CD8-positive, alpha-beta memory T cell (primary cell): ENCODE measurements at places on chromosomes 6 and 20. TPM values are rescaled to one million over a fixed set of nuclear protein-coding genes. Genes with fewer than 3 reads are reported as not detected.

BMP7 gene
- total RNA-seq = not detected

C20orf202 gene
- not detected for total RNA-seq

- H3K27ac ChIP-seq = no peak overlapping the region
- no peak overlapping the region for H3K4me3 ChIP-seq
- H3K4me1 ChIP-seq = no peaks in the 10 kb centered on the region
Observed at GRCh38 chr20:17520583-17520982, 10.6 kb downstream of the BFSP1 start.

- no peak overlapping the region for H3K4me3 ChIP-seq
- H3K36me3 ChIP-seq = no peaks in the 10 kb centered on the region
- H3K4me1 ChIP-seq = no peaks in the 10 kb centered on the region
Observed at GRCh38 chr20:20295621-20296498, 72.0 kb upstream of the INSM1 start.

DNA sequence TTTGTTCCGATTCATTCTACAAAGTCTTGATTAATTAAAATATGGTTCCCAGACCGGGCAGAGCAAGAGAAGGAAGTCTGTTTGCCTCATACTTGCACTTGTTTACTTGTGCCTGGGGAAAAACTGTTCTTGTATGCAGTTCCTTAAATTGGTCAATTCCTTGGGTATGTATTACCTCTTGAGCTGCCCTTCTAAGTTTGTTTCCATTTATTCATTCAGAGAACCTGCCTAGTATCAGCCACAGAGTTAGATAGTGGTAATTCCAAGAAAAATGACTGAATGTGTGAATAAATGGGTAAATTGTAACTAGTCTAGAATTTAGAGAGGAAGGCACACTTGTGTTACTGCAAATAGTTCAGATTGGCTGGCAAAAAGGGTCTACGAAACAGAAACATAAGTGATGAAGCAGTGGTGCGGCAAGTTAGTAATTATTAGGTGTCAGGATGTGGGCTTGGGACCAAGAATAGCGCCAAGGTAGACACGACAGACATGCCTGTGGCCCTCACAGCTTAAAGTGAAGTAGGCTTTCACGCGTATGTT, 525 bp upstream of the MAK start:
- H3K27ac ChIP-seq = peak overlapping the region; percentile 9
- H3K36me3 ChIP-seq = no peaks in the 10 kb centered on the region
- H3K27me3 ChIP-seq = peaks cover 18% of the 10 kb centered on the region
- DNase-seq = no peak

DNA sequence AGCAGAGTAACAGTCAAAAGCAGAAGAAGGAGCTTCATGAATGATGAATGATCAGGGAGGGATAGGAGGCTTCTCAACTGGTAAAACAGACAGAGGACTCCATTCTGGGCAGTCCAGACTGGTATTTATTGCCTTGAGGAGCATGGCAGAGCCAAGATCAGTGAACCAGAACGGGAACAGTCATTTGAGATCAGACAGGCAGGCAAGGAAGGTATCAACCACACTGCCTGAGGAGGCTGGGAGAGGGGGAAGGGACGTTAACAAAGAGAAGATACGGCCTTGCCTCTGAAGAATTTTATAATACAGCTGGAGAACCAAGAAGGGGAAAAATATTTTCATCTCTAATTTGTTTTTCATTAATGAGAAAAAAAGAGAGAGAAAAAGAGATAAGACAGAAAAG, at the start of gene DEFB121:
DEFB121 (minus strand) TSS at position 101 of the 400 bp plus-strand sequence; CDS start at position 38, 63 bp downstream.
- H3K4me3 ChIP-seq = no peak within 1 kb of the TSS
- H3K36me3 ChIP-seq = no peaks in the 10 kb centered on the region
- H3K27ac ChIP-seq = no peak within 1 kb of the TSS
- no peak for DNase-seq
